ENCODE measurements at places on chromosomes 2 and 18. TPM values are rescaled to one million over a fixed set of nuclear protein-coding genes. Genes with fewer than 3 reads are reported as not detected.

Gene SLC9A4
- total RNA-seq, result not detected

Gene INPP5D
- total RNA-seq, result under 0.01 TPM

Gene SCN9A
- total RNA-seq, result 135 TPM

Gene SCN2A
- 0.54 TPM for total RNA-seq

Gene RSAD2
- not detected for total RNA-seq
